H9 (cell line): ENCODE measurements at places on chromosomes 11 and 22. TPM values are rescaled to one million over a fixed set of nuclear protein-coding genes. Genes with fewer than 3 reads are reported as not detected.

DNA sequence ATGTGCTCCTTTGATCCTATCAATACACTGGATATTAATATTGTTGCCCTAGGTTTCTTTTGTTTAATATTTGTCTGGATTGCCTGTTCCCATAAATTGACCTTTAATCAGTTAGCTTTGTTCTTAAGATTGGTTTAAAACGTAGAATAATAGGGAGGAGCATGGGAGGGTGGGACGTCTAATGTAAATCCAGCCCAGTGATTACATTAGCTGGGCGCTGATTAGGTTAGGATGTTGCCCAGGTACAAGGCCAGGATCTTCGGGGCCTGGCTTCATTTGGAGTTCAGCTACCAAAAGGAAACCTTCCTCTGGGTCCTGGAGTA is at the start of gene SRSF8:
TSS of gene SRSF8 (plus strand) at position 204 of the 323 bp plus-strand sequence. CDS start 308 bp downstream, outside the sequence.
- H3K27ac ChIP-seq: no peak within 1 kb of the TSS
- no peaks in the 10 kb centered on the region for H3K36me3 ChIP-seq
- no peaks in the 10 kb centered on the region for H3K4me1 ChIP-seq
- H3K27me3 ChIP-seq: no peaks in the 10 kb centered on the region

Gene DKK3
- total RNA-seq: 16.2 and 17.1 TPM in 2 replicates

- H3K4me3 ChIP-seq: no peak overlapping the region
- H3K27me3 ChIP-seq: no peaks in the 10 kb centered on the region
- H3K27ac ChIP-seq: no peak overlapping the region
- H3K36me3 ChIP-seq: no peaks in the 10 kb centered on the region
- H3K4me1 ChIP-seq: peaks cover 3% of the 10 kb centered on the region; the same call in 1 of the 2 replicates
These were observed 955.6 kb downstream of the OPCML start for GRCh38 chr11:132576706-132577105.

Gene HBB
- total RNA-seq: not detected in 2 replicates
